ENCODE measurements at places on chromosomes 6 and 20.

DNA sequence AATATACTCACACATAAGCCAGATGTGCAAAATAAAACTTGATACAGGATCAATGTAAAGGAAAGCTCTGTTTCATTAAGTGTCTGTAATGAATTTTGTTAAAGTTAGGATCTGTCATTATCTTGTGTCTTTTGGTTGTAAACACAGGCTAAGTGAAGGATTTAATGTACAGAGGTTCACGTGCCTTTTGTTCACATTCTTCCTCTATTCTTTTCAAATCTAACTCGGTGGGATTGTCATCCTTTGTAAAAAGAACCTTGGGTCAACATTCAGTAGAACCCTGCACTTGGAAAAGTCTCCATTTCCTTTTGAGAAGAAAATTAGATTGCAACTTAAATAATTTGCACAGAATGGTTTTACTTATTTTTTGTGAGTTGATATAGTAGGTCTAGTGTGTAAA, 7.7 kb upstream of the LIN28B start:
- DNase-seq: no peak

DNA sequence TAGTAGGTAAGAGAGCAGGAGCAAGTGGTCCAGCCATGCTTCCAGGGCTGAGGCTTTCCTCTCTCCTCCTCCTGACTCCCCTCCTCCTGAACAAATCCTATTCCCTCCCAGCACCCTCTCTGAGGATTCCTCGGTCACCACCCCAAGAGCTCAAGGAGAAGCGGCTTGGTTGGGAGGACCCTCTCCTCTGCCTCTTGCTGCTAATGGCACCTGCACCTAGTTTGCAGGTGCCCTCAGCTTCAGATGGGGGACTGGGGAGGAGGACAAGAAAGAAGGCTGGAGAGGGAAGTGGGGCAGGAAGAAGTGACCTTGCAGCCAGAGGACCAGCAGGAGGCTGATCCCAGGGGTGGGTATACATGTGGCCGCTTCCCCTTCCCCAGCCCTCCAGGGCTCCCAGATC, 17.5 kb downstream of the NCR2 start:
- DNase-seq: no peak

GRCh38 chr20:1800777-1801176, 94.4 kb upstream of the SIRPA start:
- DNase-seq: no peak

GRCh38 chr6:118652051-118652615, 742 bp upstream of the CEP85L start:
- DNase-seq: no peak

GRCh38 chr6:31614684-31615578, at the start of gene AIF1:
Gene AIF1 (plus strand): TSS chr6:31615234. CDS start chr6:31615330, 96 bp downstream.
- DNase-seq: no peak

- no peak for DNase-seq
Measured at GRCh38 chr20:10951904-10952303, 278.1 kb upstream of the JAG1 start.

DNA sequence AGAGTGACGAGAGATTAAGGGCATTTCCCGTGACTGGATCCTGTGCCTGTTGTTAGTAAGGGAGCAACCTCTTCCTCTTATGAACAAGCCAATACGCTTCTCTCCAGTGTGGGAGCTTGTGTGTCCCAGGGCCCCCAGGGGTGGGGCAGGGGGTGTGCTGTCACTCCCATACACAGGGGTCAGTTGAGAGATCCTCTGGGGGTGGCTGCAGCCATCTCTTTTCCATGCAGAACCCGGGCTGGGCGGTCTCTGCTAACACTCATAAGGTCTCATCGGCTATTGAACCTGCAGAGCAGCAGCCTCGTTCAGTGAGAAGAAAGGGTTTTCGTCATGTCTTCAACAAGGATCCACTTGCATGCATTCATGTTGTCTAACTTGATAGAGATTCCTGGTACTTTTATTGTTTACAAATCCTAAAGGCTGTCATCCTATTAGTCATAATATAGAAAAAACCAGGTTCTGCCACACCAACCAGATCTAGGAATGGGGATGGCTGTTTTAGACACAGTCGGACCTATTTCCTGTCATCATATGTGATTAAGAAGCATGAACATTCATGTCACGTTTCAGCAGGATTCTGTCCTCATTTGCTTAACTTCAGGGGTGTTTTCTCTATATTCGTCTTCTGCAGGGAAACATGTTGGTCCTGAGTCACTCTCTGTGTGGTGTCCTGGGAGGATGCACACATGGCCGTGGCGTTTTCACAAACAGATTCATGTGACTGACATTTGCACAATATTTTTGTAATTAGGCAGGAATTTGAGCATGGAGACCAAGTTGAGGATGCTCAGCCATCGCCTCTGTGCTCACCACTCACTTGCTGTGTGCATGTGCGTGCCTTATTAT, 13.3 kb upstream of the THBS2 start:
- DNase-seq: no peak

DNA sequence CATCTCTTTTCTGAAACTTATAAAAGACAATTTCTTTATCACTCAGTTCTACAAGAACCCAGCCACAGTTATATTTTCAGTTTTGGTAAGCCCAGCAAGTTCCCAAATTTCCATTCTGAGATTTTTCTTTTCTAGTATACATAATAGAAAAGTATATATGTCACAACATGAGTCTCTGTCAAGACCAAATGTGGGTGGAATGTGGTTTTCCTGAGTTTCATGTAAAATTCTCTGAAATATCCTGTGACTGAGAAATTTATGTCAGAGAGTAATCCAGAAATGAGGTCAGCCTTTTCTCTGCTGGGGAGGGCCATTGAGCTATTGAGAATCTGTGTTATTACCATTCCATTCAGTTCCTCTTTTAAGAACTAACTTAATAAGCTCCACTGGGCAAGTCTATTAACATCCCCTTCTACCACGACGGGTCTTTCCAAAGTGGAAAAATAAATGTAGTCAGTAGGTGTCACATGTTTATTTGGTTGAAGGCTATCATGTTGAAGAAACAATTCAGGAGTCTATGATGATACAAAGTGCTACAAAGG, 100.7 kb upstream of the HMGN3 start:
- DNase-seq: no peak

DNA sequence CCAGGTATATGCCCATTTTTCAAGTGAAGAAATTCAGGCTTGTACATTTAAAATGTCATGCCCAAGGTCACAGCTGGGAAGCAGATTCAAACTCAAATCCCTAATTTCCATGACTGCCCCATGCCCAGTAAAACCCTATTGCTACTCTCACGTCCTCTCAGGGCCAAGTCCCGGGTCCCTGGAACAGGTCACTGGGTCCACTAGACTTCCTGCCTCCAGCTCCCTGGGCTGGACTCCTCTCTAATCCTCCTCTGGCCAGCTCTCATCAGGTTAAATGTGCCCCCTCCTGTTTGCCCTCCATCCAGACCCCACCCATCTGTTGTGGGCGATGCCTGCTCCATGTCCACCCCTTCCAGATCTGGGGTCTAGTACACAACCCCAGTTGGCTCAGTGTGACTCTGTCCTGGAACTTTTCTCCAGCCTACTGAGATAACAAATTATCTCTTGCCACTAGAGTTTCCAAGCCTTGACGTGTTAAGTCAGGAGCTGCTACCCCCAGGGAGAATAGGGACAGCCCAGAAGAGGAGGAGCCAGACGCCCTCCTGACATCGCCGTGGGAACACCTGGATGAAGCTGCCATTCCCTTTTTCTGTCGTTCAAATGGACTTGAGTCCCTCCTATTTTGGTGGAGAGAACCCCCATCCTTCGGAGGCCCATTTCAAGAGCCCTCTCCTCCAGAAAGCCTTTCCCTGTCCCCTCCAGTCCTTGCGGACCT, 3.7 kb upstream of the SPDEF start:
- no peak for DNase-seq

DNA sequence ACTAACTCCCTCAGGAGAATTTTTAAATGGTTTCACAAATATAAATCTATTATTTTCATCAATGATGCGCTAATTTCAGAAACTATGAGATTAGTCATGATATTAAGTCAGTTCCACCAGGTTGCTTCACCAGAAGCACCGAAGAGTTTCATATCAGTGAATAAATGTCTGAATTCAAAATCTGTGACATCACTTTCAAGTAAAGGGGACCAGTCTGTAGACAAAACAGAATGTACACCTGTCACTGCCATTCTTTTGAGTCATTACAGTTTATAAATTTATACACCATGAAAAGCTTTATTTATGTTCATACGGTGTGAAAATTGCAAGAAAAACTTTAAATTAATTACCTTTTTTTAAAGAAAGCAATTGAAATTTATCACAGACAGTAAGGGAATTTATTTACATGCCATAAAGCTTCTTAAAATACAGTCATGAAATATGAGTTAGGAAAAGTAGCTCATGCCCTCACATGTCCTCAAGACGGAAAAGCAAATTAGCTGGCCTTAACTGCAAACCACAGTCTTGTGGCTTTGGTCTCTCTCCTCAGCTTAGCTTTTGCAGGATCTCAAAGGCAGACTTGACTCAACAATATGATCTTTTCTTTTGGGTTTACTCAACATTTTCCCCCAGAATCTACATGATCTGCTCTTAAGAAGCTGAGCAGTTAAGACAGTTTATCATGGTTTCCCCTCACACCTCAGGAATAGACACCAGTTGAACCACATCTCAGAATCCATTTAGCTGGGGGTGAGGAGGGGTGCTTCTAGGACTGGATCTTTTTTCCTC, 177.7 kb upstream of the MCHR2 start:
- DNase-seq: no peak

DNA sequence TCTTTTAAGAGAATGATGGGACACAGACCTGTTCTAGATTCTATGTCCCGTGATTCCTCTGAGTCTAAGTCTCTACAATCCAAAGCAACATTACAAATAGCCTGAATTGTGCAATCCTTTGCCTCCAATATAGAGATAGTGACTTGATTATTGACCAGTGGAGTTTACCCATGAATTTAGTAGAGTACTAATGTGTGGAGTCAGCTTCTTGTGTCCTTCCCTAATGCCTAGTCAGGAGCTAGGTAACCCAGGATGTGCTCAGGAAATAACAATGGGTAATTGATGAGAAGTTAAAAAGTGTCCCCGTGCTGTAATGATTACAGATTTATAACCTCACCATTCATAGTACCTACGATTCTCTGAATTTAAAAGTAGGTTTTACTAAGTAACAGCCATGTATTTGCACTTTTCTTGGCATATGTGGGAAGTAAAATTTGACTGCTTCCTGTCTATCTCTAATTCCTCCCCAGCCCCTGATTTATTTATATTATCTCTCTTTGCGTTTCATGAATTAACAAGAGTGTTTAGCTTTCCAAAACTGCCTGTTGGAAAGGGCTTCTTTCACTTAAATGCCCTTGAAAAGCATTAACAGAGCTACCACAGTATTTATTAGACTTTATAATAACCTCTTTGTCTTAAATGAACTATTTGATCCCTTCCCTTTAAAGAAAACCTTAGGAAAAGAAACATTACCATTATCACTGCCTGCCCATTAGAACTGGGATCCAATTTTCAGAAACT, 30.5 kb downstream of the NEDD9 start:
- no peak for DNase-seq

DNA sequence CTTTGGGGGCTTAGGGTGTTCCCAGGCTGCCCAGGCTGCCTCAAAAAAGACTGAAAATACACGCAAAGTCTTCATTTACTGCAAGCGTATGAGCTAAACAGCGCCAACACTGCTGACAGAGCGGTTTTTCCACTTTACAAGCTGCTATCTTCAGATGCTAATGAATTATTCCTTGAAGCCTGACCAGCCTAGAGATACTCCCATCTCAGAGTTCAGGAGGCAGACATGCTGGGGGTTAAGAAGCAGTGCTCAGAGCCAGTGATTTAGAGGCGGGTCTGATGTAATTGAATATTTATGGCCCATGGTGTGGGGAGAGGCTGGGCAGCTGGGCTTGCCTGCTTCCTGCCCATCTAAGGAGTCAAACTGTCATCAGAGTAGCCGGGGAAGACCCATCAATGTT, 241.4 kb downstream of the SLC24A3 start:
- no peak for DNase-seq

DNA sequence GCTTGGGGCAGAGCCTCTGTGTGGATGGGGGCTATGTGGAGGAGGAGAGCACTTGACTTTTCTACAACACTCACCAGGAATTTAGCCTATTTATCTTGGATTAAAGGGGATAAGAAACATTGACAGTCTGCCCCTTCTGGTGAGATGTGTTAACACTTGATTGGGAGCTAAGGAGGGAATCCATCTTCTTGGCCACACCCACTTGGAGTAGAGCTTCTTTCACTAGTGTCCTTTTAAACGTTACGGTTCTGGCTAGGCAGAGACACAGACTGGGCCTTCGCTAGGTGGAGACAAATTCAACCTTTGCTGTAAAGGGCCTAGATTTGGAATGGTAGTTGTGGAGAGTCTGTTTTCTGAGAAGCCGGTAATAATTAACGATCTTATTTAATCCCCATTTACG, 15.5 kb upstream of the TPBG start:
- DNase-seq: no peak

GRCh38 chr6:100948381-100949133, 67.4 kb upstream of the ASCC3 start:
- DNase-seq: no peak

DNA sequence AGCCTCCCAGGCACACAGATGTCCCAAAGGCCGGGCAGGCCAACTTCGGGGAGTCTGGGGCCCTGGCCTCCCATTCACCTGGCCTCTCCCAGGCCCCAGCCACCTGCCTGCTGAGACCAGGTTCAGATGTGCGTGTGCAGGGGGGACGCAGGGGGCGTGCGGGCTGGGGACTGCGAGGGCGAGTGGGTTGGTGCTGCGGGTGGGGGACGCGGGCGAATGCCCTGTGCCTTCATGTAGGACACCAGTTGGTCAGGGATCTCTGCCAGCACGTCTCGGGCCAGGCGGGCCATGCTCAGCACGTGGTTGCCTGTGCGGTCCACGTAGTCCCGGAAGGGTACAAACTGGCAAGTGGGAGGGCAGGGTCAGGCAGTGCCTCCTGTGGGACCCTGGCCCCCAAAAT, 44.5 kb downstream of the RAB44 start:
- no peak for DNase-seq

DNA sequence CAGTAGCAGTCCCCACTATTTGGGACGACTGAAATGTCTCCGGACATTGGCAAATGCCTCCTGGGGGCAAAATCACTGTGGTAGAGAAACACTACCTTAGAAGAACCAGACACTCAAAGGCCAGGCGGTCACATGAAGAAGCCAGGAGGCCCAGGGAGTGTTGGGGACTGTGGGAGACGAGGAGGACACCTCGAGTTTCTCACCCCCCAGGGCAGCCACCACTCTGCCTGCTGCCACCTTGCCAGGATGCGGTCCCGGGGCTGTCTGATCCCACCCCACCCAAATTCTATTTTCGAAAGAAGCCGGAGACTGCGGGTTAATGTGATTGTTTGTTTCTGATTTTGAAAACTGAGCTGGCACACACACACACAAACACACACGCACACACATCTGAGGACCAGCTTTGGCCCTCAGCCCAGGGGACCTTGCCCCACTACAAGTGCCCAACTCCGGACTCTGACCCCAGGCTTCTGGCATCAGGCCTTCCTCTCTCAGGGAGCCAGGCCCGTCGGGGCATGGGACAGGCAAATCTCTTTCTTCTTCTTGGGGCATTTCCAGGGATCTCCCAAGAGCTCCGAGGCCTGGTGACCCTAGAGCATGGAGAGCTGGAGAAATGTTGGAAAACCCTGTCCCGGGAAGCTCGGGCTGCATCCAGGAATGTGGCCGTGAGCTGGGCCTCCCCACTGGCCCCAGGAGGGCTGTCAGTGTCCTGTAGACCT, 187.5 kb upstream of the PMEPA1 start:
- no peak for DNase-seq

Data from NCI-H2171 (cell line).